ENCODE measurements at places on chromosomes 11 and 22.

DNA sequence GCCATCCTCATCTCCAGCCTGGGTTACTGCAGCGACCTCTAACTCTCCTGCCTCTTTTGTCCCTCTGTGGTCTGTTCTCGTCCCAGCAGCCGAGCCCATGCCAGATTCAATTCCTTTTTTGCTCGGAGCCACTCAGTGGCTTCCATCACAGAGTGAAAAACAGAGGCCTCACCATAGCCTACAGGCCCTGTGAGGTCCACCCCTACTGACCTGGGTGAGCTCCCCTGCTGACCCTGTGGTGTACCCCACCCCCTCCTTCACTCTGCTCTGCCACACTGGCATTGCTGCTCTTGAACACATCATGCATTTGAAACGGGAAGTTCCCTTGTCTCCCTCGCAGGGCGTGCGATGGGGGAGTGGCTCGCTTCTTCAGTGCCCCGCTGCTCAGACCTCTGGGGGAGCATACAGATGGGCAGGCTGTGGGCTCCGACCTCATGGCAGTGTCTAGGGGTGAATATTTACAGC, 2.1 kb downstream of the AIP start:
- DNase-seq = no peak

DNA sequence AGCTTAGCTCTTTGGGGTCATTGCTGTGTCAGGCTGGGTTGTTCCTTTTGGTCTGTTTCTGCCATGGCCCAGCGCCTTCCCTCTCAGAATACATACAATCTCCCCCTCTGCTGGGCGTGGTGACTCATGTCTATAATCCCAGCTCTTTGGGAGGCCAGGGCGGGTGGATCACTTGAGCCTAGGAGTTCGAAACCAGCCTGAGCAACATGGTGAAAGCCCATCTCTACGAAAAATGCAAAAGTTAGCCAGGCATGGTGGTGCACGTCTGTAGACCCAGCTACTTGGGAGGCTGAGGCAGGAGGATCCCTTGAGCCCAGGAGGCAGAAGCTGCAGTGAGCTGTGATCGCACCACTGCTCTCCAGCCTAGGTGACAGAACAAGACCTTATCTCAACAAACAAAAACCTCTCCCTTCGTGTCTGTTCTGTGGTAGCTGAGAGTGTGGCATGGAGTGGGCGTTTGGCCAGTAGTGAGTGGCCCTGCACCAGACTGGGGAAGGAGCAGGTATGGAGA, 46.7 kb upstream of the RAB1B start:
- DNase-seq = no peak

DNA sequence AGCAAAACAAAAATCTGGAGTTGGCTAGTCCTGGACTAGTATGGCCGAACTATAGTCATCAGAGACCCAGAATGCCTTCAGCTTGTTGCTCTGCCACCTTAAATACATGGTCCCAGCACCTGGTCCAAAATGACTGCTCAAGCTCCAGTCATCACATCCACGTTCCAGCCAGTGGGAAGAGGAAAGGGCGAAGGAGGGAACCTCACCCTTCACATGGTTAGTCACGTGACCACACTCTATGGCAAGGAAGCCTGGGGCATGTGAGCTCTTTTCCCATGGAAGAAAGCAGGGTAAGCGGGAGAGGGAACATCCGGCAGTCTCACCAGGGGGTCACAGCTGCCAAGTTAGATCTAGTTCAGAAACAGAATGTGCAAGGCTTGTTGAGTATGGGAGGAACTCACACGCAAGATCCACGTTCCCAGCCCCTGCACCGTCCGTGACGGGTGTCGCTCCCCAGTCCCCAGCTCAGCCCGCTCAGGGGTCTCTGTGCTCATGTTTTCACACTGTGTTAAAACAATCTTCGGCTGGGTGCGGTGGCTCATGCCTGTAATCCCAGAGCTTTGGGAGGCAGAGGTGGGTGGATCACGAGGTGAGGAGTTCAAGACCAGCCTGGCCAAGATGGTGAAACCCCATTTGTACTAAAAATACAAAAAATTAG, 1.9 kb upstream of the ANO9 start:
- DNase-seq = peak; percentile 78

DNA sequence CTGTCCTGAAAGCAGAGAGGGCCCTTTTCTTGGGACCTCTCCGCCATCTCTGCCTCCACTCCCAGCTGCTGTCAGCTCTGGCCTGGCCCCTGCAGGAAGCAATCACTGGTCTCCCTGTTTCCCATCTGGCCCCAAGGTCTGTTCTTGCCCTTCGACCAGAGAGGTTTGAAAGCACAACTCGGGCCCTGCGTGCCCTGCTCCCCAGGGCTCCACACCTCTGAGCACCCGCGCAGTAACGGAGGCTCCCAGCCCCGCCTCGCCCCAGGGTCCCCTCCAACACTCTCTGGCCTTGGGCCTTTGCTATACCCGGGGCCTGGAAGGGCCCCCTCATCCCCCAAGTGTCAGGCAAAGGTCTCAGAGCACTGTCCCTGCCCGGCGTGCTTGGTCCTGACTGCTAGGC, 7.8 kb upstream of the CD81 start:
- no peak for DNase-seq

DNA sequence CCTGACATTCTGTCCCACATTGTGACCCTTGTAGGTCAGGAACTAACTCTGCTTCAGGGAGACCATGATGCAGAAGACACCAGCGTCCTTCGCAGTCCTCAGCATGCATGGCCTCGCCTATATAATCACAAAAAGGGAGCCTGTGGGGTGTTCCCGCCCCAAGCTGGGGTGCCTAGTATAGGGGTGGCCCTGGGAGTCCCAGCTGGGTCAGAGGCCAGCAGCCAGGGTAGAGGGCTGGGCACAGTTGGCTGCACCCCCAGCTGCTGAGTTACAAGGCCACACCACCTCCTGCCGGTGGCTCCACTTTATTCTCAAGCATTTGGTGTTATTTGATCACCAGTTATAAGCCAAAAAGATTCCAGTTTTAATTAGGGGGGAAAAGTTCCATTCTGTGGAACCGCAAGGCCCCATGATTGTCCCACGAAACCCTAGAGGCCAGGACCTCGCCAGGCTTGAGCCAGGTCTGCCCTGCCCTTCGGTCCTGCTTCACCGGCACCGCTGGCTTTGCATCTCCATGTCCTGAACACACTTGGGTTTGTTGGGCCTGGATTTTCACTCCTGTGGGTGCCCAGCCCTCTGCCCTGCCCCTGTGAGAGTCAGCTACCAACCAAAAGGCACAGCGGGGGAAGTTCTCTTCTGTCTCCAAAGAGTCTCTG, 15.0 kb upstream of the GNB1L start:
- DNase-seq = no peak

- DNase-seq = no peak
These were observed 20.2 kb upstream of the LRRC32 start for GRCh38 chr11:76690736-76691135.

DNA sequence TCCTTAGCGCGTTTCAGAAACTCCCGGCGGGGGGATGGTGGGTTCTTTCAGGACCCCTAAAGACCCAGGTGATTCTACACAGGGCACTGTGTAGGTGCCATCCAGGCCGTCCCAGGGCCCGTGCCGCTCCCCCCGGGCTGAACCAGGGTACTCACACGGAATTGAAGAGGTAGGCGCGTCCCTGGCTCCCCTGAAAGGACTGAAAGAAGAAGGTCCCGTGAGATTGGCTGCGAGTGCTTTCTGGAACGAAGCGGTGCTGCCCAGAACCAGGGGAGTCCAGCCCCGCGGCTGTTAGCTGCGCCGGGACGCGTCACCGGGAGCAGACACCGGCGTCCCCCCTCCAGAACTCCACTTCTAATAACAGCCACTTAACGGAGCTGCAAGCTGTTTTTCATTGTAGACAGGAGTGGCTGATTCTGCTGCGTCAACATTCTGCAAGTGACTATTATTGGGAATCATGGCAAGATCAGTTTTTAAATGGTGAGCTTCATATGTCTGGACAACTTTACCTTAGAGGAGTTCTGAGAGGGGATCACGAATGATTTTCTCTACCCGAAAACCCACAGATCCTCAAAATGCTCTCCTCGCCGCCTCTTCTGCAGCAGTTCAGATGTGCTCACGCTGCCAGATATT, 31.8 kb downstream of the YPEL1 start:
- no peak for DNase-seq

DNA sequence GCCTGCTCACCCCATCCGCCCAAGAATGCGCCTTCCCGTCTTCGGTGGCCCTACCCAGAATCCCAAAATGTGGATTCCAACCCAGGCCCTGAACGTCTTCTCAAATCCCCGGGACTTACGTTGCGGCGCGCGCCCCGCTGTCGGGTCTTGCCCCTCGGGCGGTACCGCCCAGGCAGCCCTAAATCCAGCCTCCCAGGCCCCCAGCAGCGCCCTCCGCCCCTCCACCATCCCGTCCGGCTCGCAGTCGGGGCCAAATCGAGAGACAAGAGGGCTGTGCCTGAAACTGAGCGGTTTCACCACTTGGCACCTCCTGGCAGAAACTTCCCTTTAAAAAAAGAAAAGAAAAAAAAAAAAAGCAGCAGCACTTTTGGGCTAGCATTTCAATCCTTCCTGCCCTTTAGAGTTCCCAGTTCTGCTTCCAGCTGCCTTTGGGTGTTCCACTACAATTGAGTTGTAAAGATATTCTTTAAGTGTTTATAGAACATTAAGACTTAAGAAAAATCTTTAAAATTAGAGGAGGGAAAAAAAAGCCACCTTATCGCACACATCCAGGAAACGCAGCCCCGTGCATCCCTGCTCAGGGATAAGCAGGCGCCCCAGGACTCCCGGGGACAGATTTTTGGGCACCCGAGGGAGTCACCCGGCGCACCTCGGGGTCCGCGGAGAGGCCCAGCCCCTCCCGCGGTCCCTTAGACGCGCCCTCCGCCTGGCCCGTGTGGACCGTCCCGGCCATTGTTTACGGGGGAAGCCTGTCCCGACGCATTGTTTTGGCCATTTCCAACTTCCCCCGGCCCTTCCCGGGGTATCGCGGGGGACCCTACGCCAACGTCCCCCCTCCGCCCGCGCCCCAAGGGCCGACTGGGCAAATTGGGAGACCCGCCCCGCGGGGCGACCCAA, 57.6 kb downstream of the KCNJ4 start:
- no peak for DNase-seq

DNA sequence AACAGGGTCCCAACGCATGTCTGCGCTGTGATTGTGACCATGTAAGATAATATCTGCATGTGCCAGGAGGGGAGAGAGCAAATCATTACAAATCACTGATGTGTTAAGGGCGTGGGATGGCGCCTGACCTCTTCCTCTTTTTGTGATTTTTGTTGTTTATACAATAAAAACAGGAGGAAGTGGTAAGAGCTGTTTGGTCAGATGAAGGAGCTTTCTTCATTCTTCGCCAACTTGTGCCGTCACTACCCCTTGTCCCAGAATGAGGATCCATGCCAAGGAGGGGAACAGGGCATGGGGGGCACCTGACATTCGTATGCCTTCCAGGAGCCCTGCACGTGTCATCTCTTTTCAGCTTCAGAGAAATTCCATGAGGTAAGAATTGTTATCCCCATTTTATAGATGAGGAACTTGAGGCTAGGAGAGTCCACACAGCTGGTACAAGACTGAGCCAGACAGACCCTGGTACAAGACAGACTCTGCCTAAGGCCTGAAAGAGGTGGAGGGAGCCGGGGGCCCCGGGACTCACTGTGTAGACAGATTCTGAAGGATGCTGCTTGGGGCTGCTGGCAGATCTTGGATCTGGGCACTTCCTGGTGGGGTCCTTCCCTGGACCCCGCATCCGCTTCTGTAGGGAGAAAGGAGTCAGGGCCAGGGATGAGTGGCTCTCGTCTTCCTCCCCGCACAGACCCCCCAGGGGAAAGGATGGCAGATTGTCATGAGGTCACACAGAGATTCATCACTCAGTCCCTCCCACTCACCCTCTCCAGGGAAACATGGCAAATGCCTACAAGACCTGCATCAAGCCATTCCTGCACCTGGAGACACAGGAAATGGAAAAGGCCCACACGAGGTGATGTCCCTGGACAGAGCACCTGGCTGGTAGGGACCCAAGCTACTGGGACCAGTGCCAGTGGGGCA, 34.6 kb downstream of the NFAM1 start:
- no peak for DNase-seq

GRCh38 chr22:47386812-47387510, 624.5 kb downstream of the TBC1D22A start:
- DNase-seq = no peak

- DNase-seq = no peak
These were observed 1491.1 kb downstream of the TBC1D22A start for GRCh38 chr22:48253573-48253972.

DNA sequence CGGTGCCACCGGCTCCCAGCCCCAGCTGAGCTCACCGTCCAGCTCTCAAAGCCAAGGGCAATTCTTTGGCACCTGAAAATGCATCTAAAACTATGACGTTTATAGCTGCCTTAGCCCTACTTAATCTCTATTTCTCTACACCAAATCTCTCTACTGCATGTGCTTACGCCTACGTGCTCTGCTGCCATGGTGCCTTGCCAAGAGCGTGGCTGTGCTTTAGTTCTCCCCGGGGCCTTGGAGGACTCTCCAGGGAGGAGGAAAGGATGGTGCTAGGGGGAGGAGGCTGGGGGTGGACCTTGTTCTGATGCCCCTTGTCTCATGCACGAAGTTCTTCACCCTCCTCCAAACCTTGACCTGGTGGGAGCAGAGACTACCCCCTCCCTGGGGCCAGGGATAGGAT, 9.0 kb upstream of the BID start:
- DNase-seq = no peak

DNA sequence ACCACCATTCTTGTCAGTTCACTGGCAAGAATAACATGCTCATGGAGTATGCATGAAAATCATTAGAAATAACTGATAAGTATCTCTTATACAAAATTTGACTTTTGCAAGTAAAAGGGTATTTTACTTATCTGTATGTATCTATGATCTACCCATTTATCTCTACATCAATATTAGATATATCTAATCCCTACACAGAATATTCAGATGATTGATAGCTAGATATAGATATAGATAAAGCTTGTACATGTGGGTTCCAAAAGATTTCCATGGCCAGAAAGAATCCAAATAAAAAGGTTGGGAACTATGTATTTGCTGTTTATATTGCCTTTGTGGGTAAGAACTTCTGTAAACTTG, 185.5 kb downstream of the MAML2 start:
- DNase-seq = no peak

DNA sequence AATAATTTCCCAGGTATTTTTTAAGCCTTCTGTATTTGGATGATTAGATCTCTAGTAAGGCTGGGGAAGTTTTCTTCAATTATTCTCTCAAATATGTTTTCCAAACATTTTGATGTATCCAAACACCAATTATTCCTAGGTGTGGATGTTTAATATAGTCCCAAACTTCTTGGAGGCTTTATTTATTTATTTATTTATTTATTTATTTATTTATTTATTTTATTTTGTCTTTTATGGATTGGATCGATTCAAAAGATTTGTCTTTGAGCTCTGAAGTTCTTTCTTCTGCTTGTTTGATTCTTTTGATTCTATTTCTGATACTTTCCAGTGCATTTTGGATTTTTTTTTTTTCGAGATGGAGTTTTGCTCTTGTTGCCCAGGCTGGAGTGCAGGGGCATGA, 2267.9 kb upstream of the RAG2 start:
- DNase-seq = no peak

- no peak for DNase-seq
These were observed 38.1 kb upstream of the KCNQ1OT1 start for GRCh38 chr11:2737866-2738265.
